Hypothalamus (tissue), 51 donors: ENCODE measurements at places on chromosomes 4 and X.

GRCh38 chr4:77125961-77126360 lies 31.0 kb upstream of the CCNG2 start:
- DNase-seq: no peak

- DNase-seq: no peak
Observed at GRCh38 chr4:78569306-78569821, 17.8 kb downstream of the ANXA3 start.

GRCh38 chr4:95155759-95156451 lies 392.9 kb downstream of the UNC5C start:
- DNase-seq: no peak

DNA sequence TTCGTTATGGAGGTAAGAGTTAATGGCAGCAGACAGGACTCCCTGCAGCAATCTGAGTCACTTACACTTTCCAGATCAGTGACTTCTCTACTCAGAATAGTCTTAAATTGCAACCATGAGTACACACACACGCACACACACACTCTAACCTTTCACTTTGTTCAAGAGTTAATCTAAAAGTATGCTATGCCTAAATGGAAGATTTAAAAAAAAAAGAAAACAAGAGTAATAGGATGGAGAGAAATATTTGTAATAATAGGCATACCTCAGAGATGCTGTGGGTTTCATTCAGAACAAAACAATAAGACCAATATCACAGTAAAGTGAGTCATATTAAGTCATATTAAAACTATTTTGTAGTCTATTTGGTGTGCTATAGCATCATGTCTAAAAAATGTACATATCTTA lies 969.1 kb upstream of the PCDH10 start:
- DNase-seq: no peak

GRCh38 chrX:111098874-111099273 lies 2.9 kb downstream of the PAK3 start:
- no peak for DNase-seq

GRCh38 chr4:110514889-110515479 lies 39.0 kb downstream of the ENPEP start:
- DNase-seq: no peak

GRCh38 chr4:33184657-33185290 lies 2464.6 kb downstream of the PCDH7 start:
- DNase-seq: no peak

GRCh38 chrX:140711894-140712293 lies 2.3 kb downstream of the LINC00632 start:
- DNase-seq: no peak

DNA sequence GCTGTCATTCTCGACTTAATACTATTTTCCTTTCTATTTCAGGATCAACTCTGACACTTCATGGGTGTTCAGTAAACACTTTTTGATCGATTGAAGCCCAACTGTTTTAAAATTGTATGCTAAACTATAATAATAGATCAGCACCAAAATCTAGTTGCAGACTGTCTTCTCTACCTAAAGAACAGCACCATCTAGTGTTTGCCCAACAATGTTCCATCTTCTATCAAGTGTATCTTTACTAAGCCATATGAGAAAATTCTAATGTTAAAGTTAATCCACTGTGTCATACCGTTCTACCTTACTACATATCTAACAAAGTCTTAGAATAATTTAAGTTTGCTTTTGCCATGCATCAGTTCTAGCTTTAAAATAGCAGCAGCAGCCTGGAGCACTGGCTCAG lies 113.0 kb upstream of the PRDX4 start:
- no peak for DNase-seq

DNA sequence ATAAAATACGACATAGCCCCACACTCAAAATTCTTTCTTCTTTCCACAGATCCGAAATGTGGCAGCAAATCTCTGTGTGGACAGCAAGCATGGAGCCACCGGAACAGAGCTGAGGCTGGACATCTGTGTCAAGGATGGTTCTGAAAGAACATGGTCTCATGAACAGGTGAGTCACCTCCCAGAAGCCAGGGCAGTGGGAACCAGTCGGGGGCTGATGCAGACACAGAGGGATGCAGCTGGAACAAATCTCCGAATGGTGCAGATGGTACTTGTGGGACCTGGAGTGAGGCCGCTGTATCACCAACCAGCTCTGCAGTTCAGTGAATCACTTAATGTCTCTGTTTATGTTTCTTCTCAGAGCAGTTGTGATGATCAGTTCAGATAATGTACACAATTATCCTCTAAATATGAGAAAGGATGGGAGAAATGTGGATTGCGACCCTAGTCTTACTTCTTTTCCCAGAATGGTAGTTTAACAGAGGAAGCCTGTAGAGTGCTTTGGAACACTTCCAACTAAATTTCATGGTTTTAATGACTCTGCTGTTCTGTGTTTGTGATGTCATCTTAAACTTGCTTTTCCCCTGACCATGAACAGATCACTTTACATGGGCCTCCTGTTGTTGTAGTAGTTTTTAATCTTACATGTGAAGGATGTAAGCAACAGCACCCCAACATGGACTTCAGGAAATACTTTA lies 159.3 kb upstream of the GALNT7 start:
- no peak for DNase-seq

- no peak for DNase-seq
Observed at GRCh38 chr4:13399257-13399656, 84.9 kb downstream of the RAB28 start.

- no peak for DNase-seq
Observed at GRCh38 chr4:2296631-2297601, 35.0 kb upstream of the MXD4 start.

GRCh38 chr4:4854649-4855295 lies 4.7 kb upstream of the MSX1 start:
- DNase-seq: no peak

- no peak for DNase-seq
Observed at GRCh38 chr4:2416564-2417225, 1.8 kb downstream of the ZFYVE28 start.

DNA sequence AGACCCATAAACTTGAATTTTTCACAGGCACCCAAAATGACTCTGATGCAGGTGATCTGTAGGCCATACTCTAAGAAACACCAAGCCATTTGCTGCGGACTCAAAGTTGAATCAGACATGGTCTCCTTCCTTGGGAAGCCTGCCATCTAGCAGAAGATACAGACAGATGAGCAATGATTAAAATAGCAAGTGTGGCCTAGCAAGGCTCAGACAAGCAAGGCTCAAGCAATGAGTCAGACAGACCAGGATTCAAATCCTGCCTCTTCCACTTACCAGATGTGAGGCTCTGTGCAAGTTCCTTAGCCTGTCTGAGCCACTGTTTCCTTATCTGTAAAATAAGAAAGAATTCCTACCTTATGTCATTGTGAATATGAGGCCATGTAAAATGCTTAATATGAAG lies 2.3 kb downstream of the CCDC149 start:
- no peak for DNase-seq

GRCh38 chr4:6990661-6991060 lies 52.5 kb upstream of the TADA2B start:
- no peak for DNase-seq

DNA sequence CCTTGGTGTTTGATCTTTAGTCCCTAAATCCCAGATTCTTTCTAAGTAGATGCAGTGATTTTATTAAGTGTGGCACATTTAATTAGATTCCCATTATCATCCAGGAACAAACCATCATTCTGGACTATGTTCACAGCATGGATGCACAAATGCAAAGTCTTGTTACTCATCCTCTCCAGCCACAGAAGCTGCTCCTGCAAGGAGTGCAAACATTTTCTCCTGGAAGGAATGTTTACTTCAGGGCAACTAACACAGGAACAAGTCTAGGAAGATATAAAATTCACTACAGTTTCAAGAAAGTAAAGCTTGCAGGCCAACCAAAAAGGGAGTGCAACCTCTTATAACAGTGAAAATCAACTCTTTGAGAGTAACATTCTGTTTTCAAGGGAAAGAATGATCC lies 106.0 kb downstream of the IQCM start:
- no peak for DNase-seq

GRCh38 chr4:56197387-56197786 lies 189.9 kb downstream of the AASDH start:
- DNase-seq: no peak

GRCh38 chrX:3290561-3290960 lies 55.9 kb downstream of the MXRA5 start:
- no peak for DNase-seq

- DNase-seq: no peak
Observed at GRCh38 chrX:23803931-23804381, 21.0 kb downstream of the SAT1 start.

GRCh38 chrX:17081968-17082367 lies 135.5 kb downstream of the REPS2 start:
- peak; percentile 0 for DNase-seq

DNA sequence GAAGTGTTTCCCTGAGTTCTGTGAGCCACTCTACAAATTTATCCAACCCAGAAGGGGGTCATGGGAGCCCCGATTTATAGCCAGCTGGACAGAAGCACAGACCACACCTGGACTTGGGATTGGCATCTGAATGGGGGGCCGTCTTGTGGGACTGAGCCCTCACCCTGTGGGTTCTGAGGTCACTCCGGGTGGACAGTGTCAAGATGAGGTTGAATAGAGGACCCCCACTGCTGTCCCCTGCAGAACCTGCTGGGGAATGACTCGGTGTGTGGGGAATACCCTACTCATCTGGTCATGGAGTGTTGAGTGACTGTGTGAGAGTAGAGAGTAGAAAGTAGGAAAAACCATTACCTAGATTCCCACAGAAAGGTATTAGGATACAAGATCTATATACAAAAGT lies 67.5 kb downstream of the ZFYVE28 start:
- DNase-seq: no peak
